Fibroblast of lung (primary cell): ENCODE measurements at places on chromosomes 11 and 22. TPM values are rescaled to one million over a fixed set of nuclear protein-coding genes. Genes with fewer than 3 reads are reported as not detected.

GLB1L2 gene
- under 0.01 TPM in 2 replicates for total RNA-seq

GGTLC2 gene
- not detected in 2 replicates for total RNA-seq

NLRP14 gene
- total RNA-seq: under 0.01 and 0.17 TPM in 2 replicates

LRRC55 gene
- not detected in 2 replicates for total RNA-seq

OR5A1 gene
- total RNA-seq: not detected in 2 replicates

TYR gene
- not detected in 2 replicates for total RNA-seq

CADM1 gene
- total RNA-seq: 27.7 and 86.0 TPM in 2 replicates

BIK gene
- total RNA-seq: not detected in 2 replicates

SLC22A8 gene
- total RNA-seq: not detected in 2 replicates

APOL5 gene
- total RNA-seq: not detected in 2 replicates

NUDT22 gene
- 47.8 and 71.5 TPM in 2 replicates for total RNA-seq

GDPD5 gene
- 2.5 and 3.3 TPM in 2 replicates for total RNA-seq

CCT8L2 gene
- total RNA-seq: not detected in 2 replicates
